Fibroblast of skin of back (primary cell): ENCODE measurements at places on chromosomes 3 and 15.

DNA sequence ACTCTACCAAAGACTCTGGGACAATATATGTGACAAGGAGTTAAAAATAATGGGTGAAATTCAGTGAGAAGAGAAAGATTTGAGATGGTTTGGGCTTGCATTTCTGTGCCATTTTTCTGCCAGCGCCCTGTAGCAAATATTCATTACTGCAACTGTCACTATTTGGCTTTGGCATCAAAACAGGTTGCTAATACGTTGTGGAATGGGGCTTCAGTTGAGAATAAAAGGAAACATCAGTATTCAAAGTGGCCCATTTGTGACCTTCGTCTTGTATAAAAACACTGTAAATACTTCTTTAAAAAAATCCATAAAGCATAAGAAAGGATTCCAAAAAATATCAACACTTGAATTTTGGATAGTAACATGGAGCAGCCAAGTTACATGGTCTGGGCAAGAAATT, 309.2 kb downstream of the ZNF385D start:
- no peak for DNase-seq

GRCh38 chr3:147497286-147497685, 88.1 kb downstream of the ZIC1 start:
- DNase-seq = no peak

DNA sequence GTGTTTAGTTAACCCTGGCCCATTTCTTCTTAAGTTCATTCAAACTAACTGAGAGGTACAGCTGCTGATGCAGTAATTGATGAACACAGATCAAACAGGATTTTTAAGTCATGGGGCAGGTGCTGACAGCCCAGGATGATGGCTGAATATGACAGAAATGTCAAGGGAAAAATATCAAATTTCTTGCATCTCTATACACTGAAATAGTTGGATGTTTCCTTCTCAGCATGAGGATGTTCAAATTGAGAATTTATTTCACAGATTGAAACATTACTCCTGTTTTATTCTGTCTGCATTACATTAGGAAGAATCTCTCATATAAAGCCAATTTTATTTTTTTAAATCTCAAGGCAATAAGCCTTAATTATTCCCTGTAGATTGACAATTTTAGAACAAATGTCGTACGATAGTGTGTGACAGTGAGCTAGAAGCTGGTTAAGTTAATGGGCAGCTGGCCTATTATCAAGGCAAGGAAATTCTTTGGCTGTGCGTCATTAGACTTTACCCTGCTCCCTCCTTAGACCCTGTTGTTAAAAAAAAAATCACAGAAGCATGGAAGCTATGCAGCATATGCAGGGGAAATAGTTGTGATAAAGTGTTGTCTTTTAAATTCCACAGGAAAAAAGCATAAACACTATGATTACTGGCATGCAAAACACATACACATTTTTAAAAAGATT, 183.8 kb upstream of the KCNMB2 start:
- peak; percentile 95 for DNase-seq

DNA sequence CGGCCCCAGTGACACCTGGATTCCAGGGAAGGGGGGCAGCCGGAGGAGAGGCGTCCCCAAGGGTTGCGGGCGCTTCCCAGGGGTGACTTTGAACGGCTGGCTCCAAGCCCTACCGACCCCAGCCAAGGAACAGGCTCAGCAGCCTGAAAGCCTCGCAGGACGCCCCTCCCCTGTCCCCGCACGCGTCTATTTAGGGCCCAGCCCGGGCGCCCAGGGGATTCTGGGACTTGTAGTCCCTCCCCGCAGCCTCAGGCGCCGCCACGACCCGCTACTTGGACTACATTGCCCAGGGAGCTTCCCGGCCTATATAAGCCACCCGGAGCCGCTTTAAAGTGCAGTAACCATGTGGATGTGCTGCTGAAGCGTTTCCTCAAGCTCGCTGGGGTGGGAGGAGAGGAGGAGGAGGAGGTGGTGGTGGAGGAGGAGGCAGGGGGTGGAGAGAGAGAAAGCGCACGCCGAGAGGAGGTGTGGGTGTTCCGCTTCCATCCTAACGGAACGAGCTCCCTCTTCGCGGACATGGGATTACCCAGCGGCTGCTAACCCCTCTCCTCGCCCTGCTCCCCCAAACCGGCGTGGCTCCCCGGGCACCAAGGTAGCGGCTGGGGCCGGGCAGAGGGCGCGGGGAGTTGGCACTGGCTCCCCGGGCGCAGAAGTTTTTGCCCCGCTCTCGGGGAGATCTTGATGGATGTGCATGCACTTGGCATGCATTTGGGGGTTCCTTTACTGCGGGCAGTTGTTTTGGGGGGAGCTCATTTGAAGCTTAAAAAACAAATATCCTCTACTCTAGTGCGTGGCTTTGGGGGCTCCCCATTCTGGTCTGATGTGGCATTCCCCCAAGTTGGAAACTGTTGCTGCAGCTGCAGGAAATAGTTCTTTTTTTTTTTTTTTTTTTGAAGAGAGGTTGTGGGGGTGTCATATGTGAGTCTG, at the start of gene ITPR1:
TSS of gene ITPR1 (plus strand) at position 335 of the 927 bp plus-strand sequence. CDS start 23,144 bp downstream, outside the sequence.
- DNase-seq = peak; percentile 98

DNA sequence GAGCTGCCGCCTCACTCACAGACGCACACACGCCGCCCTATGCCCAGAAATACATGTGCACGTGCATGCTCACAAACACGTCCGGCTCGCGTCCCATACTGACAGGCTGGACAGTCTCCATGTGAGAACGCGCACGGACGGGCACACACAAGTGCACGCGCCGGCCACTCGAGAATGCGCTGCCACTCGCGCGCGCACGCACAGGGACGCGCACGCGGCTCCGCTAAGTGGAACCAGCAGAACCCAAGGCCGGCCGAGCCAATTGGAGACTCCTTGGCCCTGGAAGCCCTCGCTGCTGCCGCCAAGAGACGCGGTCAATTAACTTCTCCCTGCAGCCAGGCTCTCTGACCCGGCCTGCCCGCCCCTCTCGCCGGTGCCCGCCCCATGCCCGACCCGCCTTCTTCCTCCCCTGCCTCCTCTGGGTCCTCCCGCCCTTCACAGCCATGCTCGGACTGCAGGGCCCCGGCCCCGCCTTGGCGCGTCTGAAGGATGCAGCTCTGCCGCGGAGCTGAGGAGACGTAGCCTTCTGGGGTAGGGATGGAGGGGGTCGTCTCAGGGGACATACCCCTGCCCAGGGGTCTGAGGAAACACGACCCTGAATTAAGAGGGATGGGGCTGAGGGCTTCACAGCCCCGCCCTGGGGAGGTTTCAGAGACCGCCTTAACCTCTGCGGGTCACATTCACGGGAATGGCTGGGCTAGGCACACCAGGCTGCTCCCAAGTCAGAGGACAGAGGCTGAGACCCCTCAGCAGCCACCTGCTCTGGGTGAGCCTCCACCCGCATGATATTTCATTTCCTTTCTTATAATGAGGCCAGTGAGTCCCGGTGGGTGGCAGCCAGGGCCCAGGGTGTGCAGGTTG, 15.0 kb downstream of the PTH1R start:
- DNase-seq = peak; percentile 61

- DNase-seq = peak; percentile 58
Measured at GRCh38 chr15:66946578-66947164, 118.7 kb upstream of the SMAD3 start.

- DNase-seq = peak; percentile 18
Measured at GRCh38 chr3:132210476-132211346, 106.5 kb upstream of the ACP3 start.

GRCh38 chr3:119779731-119780383, 2.0 kb upstream of the NR1I2 start:
- DNase-seq = no peak
